GM23338 (cell line): ENCODE measurements at places on chromosomes 1 and 21.

GRCh38 chr21:42942244-42942643 lies 16.8 kb upstream of the ERVH48-1 start:
- no peak overlapping the region for H3K4me3 ChIP-seq
- H3K36me3 ChIP-seq = no peaks in the 10 kb centered on the region
- no peak for DNase-seq
- H3K4me1 ChIP-seq = peaks cover 18% of the 10 kb centered on the region

DNA sequence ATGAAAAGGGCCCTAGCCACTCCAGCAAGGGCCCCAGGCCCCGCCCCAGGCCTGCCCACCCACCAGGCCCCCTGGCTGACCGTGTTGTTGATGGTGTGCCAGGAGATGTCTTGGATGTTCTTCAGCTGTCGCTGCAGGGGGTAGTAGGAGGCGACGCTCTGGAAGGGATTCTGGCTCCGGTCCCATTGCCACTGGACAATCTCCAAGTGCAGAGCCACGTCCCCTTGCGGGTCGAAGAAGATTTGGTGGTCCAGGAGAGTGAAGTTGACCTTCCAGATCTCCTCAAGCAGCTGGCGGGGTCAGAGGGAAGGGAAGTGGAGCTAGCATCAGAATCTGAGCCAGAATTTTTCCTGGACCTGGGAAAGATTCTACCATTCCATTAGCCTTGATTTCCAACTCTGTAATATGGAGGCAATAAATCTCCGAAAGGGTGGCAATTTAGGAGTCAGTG lies 10.2 kb downstream of the TAS1R2 start:
- H3K27me3 ChIP-seq = no peaks in the 10 kb centered on the region
- H3K4me3 ChIP-seq = no peak overlapping the region
- H3K27ac ChIP-seq = no peak overlapping the region
- H3K36me3 ChIP-seq = no peaks in the 10 kb centered on the region
- H3K4me1 ChIP-seq = no peaks in the 10 kb centered on the region

- DNase-seq = no peak
- no peak overlapping the region for H3K27ac ChIP-seq
- H3K4me3 ChIP-seq = no peak overlapping the region
These were observed 63.6 kb upstream of the VAMP3 start for GRCh38 chr1:7707527-7707926.

GRCh38 chr1:69494221-69494620 lies 73.5 kb upstream of the LRRC7 start:
- H3K27me3 ChIP-seq = no peaks in the 10 kb centered on the region
- no peaks in the 10 kb centered on the region for H3K4me1 ChIP-seq
- no peak overlapping the region for H3K4me3 ChIP-seq
- DNase-seq = no peak

DNA sequence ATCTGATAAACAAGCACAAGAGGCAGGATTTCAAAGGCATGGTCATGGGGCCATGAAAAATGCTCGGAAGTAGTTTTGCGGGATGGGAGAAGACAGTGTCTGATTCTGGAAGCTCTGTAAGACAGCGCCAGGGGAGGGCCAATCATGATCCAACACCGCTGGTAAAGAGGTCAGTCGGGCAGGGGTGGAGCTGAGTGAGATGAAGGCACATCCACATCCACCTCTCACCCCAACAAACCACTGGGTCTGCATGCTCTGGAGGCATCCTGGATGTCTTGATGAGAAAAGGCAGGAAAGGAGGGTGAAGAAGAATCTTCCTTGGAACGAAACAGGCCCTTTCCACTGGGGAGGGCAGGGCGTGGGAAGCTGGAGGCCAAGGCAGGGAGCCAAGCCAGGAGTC lies 288.3 kb downstream of the PCP4 start:
- H3K27me3 ChIP-seq = no peaks in the 10 kb centered on the region
- H3K36me3 ChIP-seq = no peaks in the 10 kb centered on the region
- DNase-seq = no peak
- no peak overlapping the region for H3K27ac ChIP-seq
- H3K4me1 ChIP-seq = no peaks in the 10 kb centered on the region

GRCh38 chr1:184593597-184593996 lies 161.1 kb downstream of the EDEM3 start:
- H3K27me3 ChIP-seq = no peaks in the 10 kb centered on the region
- H3K36me3 ChIP-seq = no peaks in the 10 kb centered on the region
- H3K4me3 ChIP-seq = no peak overlapping the region

GRCh38 chr1:206479183-206480125 lies 9.2 kb downstream of the IKBKE start:
- no peaks in the 10 kb centered on the region for H3K4me1 ChIP-seq
- no peak overlapping the region for H3K27ac ChIP-seq
- H3K27me3 ChIP-seq = no peaks in the 10 kb centered on the region
- DNase-seq = peak; percentile 92

DNA sequence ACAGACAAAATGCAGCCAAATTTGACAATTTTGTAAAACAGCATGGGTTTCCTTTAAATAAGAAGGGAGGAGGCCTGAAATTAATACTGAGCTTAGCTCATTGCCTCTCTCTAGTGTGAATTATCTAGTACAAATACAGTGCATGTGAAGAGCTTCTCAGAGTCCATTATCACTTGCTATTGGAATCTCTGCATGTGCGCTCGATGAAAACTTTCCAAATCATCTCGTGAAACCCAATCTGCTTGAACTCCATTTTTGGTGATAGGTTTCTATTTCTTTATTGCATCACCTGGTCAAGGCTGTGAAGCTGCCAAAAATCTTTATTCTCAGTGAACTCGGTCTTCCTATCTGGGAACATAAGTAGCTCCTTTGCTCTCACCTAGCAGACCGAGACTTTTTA lies 49.5 kb upstream of the LYPLAL1 start:
- no peak overlapping the region for H3K4me3 ChIP-seq
- peaks cover 6% of the 10 kb centered on the region; the same call in 1 of the 2 replicates for H3K4me1 ChIP-seq
- no peaks in the 10 kb centered on the region for H3K27me3 ChIP-seq

- DNase-seq = no peak
- no peak overlapping the region for H3K27ac ChIP-seq
These were observed 19.8 kb downstream of the TNFRSF1B start for GRCh38 chr1:12186679-12186985.

- H3K36me3 ChIP-seq = no peaks in the 10 kb centered on the region
- no peak for DNase-seq
- H3K4me1 ChIP-seq = no peaks in the 10 kb centered on the region
- no peak overlapping the region for H3K27ac ChIP-seq
These were observed 243.0 kb upstream of the RUNX1 start for GRCh38 chr21:35291973-35292627.

- no peaks in the 10 kb centered on the region for H3K36me3 ChIP-seq
- DNase-seq = no peak
- H3K27me3 ChIP-seq = no peaks in the 10 kb centered on the region
- H3K4me3 ChIP-seq = no peak overlapping the region
- H3K27ac ChIP-seq = no peak overlapping the region
These were observed 24.3 kb upstream of the ENO1 start for GRCh38 chr1:8902765-8903164.

DNA sequence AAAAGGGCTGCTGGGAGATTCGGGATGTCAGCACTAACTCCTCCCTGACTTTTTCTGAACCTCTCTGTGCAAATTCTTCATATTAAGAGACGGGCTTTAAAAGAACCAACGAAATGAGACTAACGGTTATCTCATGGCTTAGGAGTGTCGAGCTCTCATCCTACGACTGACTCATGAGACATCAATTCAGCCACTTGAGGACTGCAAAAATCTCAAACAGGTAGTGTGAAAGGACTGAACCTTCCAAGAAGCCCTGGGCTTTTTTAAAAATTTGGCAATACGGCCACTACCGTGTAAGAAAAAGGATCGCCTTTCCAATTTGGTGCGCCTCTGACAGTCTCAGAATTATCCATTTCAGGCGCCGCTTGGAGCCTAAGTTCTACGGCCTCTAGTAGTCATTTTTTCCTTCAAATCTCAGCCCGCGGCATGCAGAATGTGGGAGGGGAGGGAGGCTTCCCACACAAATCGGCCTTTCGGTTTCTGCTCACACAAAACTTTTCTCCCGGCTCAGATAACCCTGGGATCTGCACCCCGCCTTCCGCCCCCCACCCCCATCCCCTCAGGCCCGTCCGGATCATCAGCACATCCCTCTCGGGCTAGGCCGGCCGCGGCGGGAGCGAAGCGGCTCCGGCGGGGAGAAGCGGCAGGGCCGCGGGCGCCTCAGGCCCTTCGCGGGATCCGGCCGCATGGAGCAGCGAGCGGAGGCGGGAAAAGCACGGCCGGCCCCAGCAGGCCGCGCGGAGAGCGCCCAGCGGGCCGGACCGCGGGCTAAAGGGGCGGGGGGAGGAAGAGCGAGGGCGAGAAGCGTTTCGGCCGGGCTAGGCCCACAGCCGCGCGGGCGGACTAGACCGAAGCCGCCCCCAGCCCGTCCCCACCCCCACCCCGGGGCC lies 618 bp downstream of the HNRNPR start:
- peak overlapping the region; percentile 88 for H3K4me3 ChIP-seq
- peaks cover 36% of the 10 kb centered on the region for H3K4me1 ChIP-seq
- H3K27ac ChIP-seq = peak overlapping the region; percentile 89
- H3K27me3 ChIP-seq = peaks cover 36% of the 10 kb centered on the region
- peak; percentile 57 for DNase-seq
- H3K36me3 ChIP-seq = peaks cover 5% of the 10 kb centered on the region
